Heart left ventricle (tissue), 16 donors: ENCODE measurements at places on chromosomes 11 and 22. TPM values are rescaled to one million over a fixed set of nuclear protein-coding genes. Genes with fewer than 3 reads are reported as not detected.
A peak's percentile ranks its signal among the peaks of the same experiment; 100 is the strongest.

SAA2 gene
- 0.56 TPM for total RNA-seq

TMPRSS4 gene
- total RNA-seq: 0.13 TPM

GAB2 gene
- total RNA-seq: 42.2 TPM

LRRN4CL gene
- total RNA-seq: 2.2 TPM

GRCh38 chr22:25357132-25357455 lies 137.7 kb downstream of the CRYBB2 start:
- H3K4me3 ChIP-seq: no peak overlapping the region
- H3K27ac ChIP-seq: no peak overlapping the region
- no peaks in the 10 kb centered on the region for H3K27me3 ChIP-seq
- H3K36me3 ChIP-seq: peaks cover 70% of the 10 kb centered on the region
- DNase-seq: no peak
- peaks cover 2% of the 10 kb centered on the region for H3K4me1 ChIP-seq

DNA sequence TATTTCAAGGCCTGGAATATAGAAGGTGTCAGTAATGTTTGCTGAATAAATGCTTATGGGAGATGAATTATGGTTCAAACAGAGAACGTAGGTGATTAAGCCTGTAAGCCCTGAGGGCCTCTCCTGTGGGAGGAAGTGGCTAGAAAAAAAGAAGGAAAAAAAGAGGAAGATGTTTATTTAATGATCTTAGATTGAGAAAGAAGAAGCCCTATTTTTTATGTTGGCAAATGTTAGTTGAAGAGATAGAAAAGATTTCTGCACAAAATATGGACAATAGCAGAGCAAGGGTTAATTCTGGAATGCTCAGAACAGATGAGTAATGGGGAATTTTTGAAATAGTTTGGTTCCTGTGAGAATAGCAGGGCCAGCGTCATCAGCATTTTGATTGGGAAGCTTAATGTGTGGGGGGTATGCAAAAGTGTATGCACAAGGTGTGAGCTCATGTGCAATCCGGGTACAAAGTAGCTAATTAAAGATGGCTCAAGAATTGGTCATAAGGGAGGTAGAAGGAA lies 95.7 kb downstream of the TEAD1 start:
- DNase-seq: no peak
- H3K4me3 ChIP-seq: no peak overlapping the region
- no peaks in the 10 kb centered on the region for H3K27me3 ChIP-seq
- H3K4me1 ChIP-seq: peaks cover 31% of the 10 kb centered on the region
- peak overlapping the region; percentile 5 for H3K27ac ChIP-seq
- no peaks in the 10 kb centered on the region for H3K36me3 ChIP-seq

DNA sequence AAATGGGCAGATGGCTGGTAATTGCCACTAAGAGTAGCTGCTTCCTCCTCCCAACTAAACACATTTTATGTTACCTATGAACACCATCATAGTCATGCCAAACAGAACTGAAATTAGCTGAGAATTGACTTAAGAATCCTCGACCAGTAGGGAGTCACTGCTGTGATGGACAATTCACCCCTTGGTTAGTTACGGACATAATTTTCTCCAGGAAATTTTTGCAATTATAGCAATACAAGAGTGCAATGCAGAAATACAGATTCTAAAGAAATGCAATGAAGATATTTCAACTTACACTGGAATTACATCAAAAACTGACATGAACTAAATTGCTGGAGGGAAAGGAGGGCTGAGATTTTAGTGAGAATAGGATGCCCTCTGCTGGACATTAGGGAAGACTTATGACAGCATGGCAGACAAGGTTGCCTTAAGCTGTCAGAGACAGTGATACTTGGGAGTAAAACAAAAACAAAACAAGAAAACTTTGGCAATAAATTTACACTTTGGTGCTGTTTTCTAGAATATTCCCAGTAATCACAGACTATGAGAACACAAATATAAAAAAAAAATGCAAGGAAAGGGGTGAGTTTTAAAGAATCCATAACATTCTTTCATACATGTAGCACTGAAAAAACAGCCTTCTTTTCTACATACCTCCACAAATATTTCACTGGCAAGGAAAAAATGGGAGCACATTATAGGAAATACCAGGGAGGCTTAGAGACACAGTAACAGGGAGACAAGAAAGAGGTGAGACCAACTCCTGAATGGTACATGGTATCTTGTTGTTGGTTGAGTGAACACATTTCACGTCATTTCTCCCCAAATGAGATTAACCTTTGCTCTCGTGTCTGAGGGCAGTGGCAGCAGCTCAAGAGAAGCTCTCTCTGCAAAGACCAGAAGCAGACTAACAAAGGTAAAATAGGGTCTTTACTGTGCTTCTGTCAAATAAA lies 11.2 kb upstream of the PPP2R1B start:
- no peak overlapping the region for H3K4me3 ChIP-seq
- no peak for DNase-seq
- H3K27ac ChIP-seq: no peak overlapping the region
- H3K4me1 ChIP-seq: no peaks in the 10 kb centered on the region
- H3K36me3 ChIP-seq: no peaks in the 10 kb centered on the region
- H3K27me3 ChIP-seq: no peaks in the 10 kb centered on the region

DNA sequence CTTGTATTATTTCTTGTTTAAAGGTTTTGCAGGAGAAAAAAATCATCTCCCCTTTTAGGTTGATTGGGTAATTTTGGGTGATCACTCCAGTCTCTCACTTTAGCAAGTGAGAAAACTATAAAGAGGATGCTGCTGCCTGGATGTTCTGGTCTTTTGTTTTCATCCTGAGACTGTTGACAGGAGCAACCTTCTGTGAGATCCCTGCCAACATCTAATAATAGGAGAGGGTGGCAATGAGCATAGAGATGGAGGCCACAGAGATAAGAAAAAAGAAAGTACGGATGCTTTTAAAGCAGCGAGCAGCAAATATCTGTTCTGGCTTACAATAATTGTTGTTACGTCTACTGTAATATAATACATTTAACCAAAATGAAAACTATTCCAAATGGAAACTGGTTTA lies 293.6 kb upstream of the MTNR1B start:
- H3K27ac ChIP-seq: no peak overlapping the region
- H3K36me3 ChIP-seq: no peaks in the 10 kb centered on the region
- DNase-seq: peak; percentile 18

- no peak for DNase-seq
- H3K4me1 ChIP-seq: peaks cover 42% of the 10 kb centered on the region
Measured at GRCh38 chr22:20237480-20238440, 30.4 kb downstream of the RTN4R start.

GRCh38 chr11:113373981-113374560 lies 13.5 kb upstream of the ANKK1 start:
- H3K4me3 ChIP-seq: no peak overlapping the region
- H3K27ac ChIP-seq: no peak overlapping the region
- DNase-seq: no peak
- no peaks in the 10 kb centered on the region for H3K27me3 ChIP-seq
- H3K4me1 ChIP-seq: no peaks in the 10 kb centered on the region

DNA sequence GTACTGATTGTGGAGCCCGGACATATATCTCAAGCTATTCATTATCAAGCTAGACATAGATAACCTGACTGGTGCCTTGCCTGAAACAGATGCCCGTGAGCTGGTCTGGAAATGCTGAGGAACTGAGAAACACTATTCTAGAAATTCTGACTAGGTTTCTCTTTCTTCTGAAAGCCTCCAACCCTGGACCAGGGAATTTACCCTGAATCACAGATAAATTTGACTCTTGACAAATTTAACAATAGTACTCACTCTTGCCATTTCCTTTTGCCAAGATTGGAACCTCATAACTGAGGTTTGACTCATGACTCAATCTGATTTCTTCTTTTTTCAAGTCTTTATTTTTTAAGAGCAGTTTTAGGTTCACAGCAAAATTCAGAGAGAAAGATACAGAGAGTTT lies 189.6 kb upstream of the SYN3 start:
- H3K4me3 ChIP-seq: no peak overlapping the region
- no peaks in the 10 kb centered on the region for H3K4me1 ChIP-seq
- no peak overlapping the region for H3K27ac ChIP-seq
- H3K27me3 ChIP-seq: no peaks in the 10 kb centered on the region
- DNase-seq: no peak
- H3K36me3 ChIP-seq: no peaks in the 10 kb centered on the region

- H3K36me3 ChIP-seq: no peaks in the 10 kb centered on the region
- H3K4me3 ChIP-seq: no peak overlapping the region
- H3K4me1 ChIP-seq: peaks cover 7% of the 10 kb centered on the region
Measured at GRCh38 chr11:119664063-119664572, 64.9 kb downstream of the NECTIN1 start.

GRCh38 chr11:57458410-57459163 lies 1.7 kb upstream of the RTN4RL2 start:
- H3K36me3 ChIP-seq: no peaks in the 10 kb centered on the region
- peaks cover 45% of the 10 kb centered on the region for H3K27me3 ChIP-seq

DNA sequence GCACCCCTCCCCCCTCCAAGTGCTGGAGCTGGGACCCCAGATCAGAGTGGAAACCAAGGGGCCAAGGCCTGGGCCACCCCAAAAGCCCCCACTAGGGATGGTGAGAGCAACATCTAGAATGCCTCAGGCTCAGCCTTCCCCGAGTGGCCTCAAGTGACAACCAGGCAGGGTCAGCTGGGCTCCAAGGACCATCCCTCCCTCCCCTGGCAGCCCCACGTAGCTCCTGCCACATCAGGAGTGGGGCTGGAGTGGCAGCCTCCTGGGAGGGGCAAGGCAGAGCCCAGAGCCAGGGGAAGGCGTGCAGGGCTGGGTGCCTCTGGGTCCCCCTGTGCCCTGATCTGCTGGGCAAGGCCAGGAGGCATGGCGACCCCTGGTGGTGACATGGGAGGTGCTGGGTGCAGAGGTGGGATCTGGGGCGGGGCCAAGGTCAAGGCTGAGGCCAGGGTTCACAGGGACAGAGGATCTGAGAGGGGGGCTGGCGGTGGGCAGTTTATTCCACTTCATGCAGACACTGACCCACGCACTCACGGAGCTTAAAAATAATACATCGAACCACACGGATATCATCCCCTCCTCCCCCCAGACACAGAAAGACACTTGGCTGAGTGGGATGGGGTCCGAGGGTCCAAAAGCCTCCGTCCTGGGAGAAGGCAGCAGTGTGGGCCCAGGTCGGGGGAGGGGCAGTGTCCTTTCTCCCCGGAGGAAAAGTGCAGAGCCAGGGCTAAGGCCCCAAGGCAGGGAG lies 15.8 kb upstream of the EHD1 start:
- peak overlapping the region; percentile 74 for H3K27ac ChIP-seq
- peaks cover 44% of the 10 kb centered on the region for H3K36me3 ChIP-seq
- peaks cover 47% of the 10 kb centered on the region for H3K4me1 ChIP-seq

- H3K4me1 ChIP-seq: peaks cover 15% of the 10 kb centered on the region
- no peak overlapping the region for H3K27ac ChIP-seq
- H3K36me3 ChIP-seq: no peaks in the 10 kb centered on the region
- DNase-seq: no peak
Measured at GRCh38 chr11:61067782-61068446, 34.4 kb upstream of the CD5 start.

GRCh38 chr11:12834166-12834565 lies 159.9 kb downstream of the TEAD1 start:
- H3K27ac ChIP-seq: no peak overlapping the region
- no peak for DNase-seq
- no peaks in the 10 kb centered on the region for H3K36me3 ChIP-seq
- H3K4me3 ChIP-seq: no peak overlapping the region
- H3K27me3 ChIP-seq: no peaks in the 10 kb centered on the region

- no peaks in the 10 kb centered on the region for H3K36me3 ChIP-seq
- H3K4me1 ChIP-seq: peaks cover 16% of the 10 kb centered on the region
- no peaks in the 10 kb centered on the region for H3K27me3 ChIP-seq
- no peak overlapping the region for H3K27ac ChIP-seq
- H3K4me3 ChIP-seq: no peak overlapping the region
Measured at GRCh38 chr22:22371031-22371541, 126.5 kb downstream of the VPREB1 start.

DNA sequence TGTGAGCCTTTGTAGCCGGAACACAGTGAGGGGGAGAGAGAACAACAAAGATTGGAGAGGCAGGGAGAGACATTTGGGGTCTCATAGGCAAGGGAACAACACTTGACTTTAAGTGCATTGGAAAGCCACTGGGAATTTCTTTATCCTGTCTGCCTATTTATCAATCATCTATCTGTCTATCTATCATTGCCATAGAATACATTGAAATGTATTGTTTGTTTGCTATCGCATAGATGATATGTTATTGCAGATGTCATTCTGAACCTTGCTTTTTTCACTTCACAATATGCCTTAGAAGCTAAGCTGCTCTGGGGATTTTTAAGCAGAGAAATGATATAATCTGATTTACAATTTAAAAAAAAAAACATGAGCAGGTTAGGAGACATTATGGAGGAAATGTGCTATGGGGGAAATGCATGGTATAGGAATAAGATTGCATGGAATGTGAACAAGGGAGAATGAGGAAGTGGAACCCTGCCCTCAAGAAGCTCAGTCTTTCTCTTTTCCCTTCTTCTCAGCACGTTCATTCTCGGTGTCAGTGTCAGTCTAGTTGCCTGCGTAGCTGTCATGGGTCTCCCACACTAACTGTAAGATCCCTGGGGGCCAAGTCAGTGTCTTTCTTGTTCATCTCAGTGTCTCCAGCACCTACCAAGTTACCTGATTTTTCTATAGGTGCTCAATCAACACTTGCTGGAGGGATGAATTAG lies 158.7 kb upstream of the ARHGAP20 start:
- H3K27me3 ChIP-seq: no peaks in the 10 kb centered on the region
- no peak for DNase-seq
- H3K4me3 ChIP-seq: no peak overlapping the region
- H3K27ac ChIP-seq: no peak overlapping the region
- H3K36me3 ChIP-seq: no peaks in the 10 kb centered on the region
- no peaks in the 10 kb centered on the region for H3K4me1 ChIP-seq
